ENCODE measurements at places on chromosomes 12 and 14.
A peak's percentile ranks its signal among the peaks of the same experiment; 100 is the strongest.

DNA sequence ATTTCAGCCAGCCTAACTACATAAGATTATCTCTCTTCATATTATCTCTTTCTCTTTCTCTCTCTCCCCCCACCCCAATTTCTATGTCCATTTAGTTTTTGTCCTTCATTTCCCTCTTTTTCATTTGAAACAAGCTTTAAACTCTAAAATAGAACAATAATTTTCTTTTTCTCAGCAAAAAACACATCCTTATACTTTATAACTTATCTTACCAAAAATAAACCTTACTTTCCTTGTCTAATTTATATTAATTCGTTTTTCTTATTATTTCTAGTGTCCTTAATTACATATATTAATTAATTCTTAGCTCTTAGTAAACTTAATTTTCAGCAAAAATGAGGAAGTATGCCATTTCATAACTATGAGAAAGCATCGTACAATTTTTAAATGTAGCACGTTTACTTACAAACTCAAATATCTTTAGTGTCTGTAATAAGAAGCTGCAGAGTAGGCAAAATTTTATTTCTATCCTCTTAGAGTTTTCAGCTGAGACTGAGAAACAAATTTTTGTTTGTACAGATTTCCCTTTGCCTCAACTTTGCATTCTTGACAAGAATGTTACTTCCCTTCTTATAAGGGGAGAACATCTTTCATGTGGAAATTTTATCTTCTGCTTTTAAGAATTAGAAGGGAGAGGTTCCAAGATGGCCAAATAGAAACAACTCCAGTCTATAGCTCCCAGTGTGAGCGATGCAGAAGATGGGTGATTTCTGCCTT, 65.1 kb upstream of the ST8SIA1 start:
- no peak for DNase-seq

GRCh38 chr12:74490390-74491064, 47.1 kb upstream of the ATXN7L3B start:
- peak; percentile 16 for DNase-seq

DNA sequence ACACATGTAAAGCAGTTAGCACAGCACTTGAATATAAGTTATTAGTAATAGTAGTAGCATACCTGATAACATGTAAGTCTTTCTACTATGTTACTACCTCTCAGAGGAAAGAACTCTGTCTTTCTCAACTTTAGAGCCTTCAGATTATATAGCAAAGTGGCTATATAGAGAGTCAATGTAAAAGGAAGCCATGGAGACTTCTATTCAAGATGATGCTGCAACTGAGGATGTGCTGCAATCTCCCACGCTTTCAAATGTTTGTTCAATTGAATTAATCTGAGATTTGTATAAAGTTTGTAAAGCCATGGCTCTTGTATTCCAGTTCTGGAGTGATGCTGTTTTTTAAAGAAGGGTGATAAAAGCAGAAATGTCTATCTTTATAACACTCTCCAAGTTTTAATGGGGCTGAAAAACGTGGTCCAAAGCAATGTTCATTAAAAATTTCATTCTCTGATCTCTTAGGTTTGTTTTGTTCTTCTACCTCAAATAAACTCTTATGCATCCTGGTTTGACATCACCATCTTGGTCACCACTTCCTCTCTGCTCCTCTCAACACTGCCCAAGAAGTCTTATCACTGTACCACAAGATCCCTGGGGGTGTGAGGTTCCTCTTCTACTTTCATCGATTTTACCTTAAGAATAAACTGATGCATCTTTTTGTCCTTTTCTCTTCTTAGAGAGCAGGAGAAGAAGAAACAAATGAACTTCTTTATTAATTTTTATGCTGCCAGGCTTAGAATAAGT, 40.6 kb downstream of the C12orf42 start:
- peak; percentile 36 for DNase-seq

DNA sequence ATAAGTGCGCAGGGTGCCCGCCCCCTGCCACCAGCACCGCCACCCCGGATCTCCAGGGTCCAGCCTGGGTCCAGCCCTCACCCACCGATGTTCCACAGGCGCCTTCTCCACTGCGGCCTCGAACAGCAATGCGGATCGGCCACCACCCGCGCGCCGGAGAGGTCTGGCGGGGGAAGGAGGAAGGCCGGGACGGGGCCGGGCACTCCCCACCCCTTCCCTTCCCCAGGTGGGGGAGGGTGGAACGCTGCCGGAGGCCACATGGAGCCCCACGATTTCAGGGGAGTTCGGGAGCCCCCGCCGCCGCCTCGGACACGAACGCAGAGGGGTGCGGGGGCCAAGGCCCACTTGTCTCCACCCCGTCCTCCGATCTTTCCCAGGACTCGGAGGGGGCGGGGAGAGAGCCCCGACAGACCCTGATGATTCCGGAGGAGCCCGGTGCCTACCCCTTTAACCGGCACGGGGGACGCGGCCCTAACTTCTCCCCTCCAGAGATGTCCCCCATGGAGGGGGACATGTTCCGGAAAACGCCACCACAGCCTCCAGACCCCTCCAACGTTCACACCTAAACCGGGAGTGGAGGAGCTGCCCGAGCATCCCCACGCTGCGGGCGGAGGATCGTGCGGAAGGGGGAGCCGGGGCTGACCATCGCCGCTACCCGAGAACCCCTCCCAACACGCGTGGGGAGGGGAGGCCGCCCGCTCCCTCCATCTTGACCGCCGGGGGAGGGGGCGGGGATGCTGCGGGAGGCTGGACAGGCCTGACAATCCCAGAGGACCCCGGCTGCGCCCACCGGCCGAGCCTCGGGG, 1.1 kb downstream of the ATXN2 start:
- DNase-seq, result no peak

DNA sequence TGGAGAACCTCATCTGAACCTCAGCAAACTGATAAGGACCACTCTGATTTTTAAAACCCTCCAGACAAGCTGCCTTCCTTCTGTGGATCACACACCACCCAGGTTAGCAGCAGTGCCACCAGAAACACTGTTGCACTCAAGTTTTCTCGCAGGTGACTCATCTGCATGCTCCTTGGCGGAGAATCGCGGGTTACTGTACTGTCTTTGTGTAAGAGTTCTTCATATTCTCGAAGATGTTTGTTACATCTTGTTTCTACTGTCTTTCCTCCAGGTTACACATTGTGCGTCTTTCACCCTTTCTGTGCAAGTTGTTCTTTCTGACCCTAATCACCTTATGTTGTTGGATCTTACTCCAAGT, 331.2 kb downstream of the CACNA1C start:
- no peak for DNase-seq

All from GM12864 (cell line).